Hematopoietic multipotent progenitor cell treated with erythropoietin and hydrocortisone succinate and interleukin-3 and kit ligand, for 8 days (in vitro differentiated cells): ENCODE measurements at places on chromosomes 13 and 19.

DNA sequence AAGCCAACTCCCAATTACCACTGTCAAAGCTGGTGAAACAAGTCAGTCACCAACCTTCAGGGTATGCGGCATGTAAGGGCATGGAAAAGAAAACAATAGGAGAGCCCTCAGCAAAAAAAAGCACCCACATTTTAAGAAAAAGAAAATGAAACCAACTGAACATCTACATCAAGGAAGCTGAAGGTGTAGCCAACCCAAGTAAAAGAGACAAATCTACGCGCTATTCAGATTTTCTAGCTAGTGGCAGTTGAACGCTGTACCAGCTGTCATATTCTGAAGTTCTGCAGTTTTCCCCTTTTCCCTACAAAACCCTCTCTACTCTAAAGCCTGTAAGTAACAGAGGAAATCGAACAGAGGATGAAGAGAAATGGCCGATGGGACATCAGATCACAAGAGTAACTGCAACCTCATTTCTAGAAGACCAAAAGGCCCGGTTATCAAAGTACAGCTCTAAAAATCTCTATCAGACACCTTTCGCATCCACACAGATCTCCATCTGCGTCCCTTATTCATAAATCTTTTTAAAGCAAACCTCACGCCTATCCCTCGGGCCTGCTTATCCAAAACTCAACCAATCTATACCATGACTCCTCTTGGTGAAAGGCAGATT, 1.4 kb downstream of the MYCBP2 start:
- DNase-seq = peak; percentile 9

GRCh38 chr13:49307365-49307764, 59.6 kb downstream of the CDADC1 start:
- no peak for DNase-seq

GRCh38 chr19:58396691-58397532, 1.5 kb downstream of the RNF225 start:
- DNase-seq = no peak

DNA sequence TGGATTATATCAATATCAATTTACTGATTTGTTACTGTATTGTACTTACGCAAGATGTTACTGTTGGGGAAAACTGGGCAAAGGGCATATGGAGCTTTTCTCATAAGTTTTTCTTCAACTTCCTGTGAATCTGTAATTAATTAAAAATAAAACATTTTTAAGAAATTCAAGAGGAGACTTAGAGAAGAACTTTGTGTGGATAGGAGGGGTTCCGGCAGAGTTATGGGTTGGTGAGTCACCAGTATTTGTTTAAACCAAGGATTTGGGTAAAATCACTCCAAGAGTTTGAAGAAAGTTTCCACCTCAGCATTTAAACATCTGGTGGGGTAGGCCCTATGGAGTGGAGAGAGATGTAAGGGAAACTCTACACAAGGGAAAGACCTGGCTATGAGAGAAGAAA, 379.6 kb downstream of the TSHZ3 start:
- no peak for DNase-seq
